ENCODE measurements at places on chromosomes 4 and X. TPM values are rescaled to one million over a fixed set of nuclear protein-coding genes. Genes with fewer than 3 reads are reported as not detected.

Gene PITX2
- total RNA-seq, result not detected

GRCh38 chr4:55444827-55445226 lies 49.1 kb downstream of the TMEM165 start:
- H3K36me3 ChIP-seq, result peaks cover 23% of the 10 kb centered on the region
- no peak overlapping the region for H3K27ac ChIP-seq
- H3K4me3 ChIP-seq, result no peak overlapping the region
- no peaks in the 10 kb centered on the region for H3K27me3 ChIP-seq
- peaks cover 7% of the 10 kb centered on the region for H3K4me1 ChIP-seq
- no peak for DNase-seq

DNA sequence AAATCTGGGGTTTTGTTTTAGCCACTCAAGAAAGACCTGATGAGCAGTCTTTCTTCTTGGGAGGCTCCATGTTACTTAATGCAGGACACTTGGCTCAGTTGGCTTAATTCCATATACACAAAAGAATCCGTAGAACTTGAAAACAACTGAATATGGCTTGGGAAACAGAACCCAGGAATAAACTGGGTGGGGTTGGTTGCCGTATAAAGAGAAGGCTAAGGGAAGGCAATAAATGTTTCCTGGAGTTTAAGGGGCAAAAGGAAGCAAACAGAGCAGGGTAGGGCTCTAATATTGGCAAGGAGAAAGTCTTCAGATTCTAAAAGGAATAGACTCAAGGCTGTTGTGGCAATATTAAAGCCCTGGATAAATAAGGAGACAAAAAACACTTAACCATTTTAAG lies 8.4 kb downstream of the TNMD start:
- H3K4me3 ChIP-seq, result no peak overlapping the region
- no peaks in the 10 kb centered on the region for H3K4me1 ChIP-seq
- H3K27ac ChIP-seq, result no peak overlapping the region
- DNase-seq, result no peak
- peaks cover under 1% of the 10 kb centered on the region for H3K27me3 ChIP-seq

Gene NHSL2
- total RNA-seq, result 0.97 TPM

Gene ATP11C
- total RNA-seq, result 11.5 TPM

Gene GAGE13
- not detected for total RNA-seq

DNA sequence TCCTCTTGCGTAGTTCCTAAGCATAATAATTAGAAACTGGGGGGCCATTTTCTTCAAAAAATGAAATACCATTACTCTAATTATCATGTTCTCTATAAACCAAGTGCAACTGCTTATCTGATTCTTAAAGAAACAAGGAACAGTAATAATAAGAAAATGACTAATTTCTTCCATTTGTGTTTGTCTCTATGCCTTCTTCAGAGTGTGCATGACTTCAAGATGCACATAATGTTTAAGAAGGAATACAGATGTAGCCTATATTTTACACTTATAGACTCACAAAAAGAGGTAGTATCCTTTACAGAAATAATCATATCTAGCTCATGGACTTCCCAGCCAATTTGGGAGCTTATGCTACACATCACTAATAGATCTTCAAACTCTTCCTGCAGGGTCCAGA lies 131.7 kb downstream of the CHRNA9 start:
- peaks cover 2% of the 10 kb centered on the region for H3K27me3 ChIP-seq
- no peak overlapping the region for H3K27ac ChIP-seq
- peaks cover 16% of the 10 kb centered on the region for H3K4me1 ChIP-seq
- no peak overlapping the region for H3K4me3 ChIP-seq
- DNase-seq, result no peak

DNA sequence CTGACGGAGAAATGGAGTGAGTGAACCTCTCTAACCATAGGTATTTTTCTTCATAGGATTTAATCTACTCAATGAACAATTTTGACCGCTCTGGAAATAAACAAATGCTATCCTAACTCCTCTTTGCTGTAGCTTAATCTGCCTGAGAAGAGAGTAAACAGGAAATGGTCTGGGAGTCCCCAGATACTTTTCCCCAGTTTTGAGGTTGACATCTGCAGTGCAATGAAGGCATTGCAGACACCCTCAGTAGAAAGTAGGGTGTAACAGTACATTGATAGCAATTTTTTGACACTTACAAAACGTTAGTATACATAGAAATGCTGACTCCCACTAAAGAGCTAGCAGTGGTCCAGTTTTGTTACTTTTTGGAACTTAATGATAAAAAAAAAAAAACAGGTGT lies 495.9 kb upstream of the FAM241A start:
- H3K27me3 ChIP-seq, result no peaks in the 10 kb centered on the region
- no peak overlapping the region for H3K27ac ChIP-seq
- no peak for DNase-seq
- no peaks in the 10 kb centered on the region for H3K36me3 ChIP-seq
- H3K4me1 ChIP-seq, result no peaks in the 10 kb centered on the region

DNA sequence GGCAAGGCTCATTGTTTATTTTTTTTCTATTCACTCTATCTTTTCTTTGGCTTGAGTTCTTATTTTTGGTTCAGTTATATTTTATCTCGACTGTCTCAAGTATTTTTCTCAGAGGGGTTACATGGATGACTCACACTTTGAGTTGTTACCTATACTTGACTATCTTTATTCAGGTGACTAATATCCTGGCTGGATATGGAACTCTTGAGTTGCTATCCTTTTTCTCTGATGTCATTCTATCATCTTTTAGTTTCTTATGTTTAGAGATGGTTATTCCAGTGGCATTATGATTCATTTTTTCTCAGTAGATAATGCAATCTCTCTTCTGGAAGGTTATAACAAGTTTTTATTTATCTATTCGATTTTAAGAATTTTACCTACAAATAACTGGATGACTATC lies 117.9 kb downstream of the COX18 start:
- peaks cover 8% of the 10 kb centered on the region for H3K27me3 ChIP-seq
- peaks cover 2% of the 10 kb centered on the region for H3K4me1 ChIP-seq
- no peak for DNase-seq
- H3K36me3 ChIP-seq, result no peaks in the 10 kb centered on the region
- no peak overlapping the region for H3K4me3 ChIP-seq
- no peak overlapping the region for H3K27ac ChIP-seq

Gene ARMCX2
- total RNA-seq, result 9.7 TPM

GRCh38 chrX:6968231-6968630 lies 179.3 kb upstream of the STS start:
- H3K27ac ChIP-seq, result no peak overlapping the region
- no peak for DNase-seq
- no peaks in the 10 kb centered on the region for H3K27me3 ChIP-seq
- H3K36me3 ChIP-seq, result no peaks in the 10 kb centered on the region
- H3K4me3 ChIP-seq, result no peak overlapping the region
- H3K4me1 ChIP-seq, result no peaks in the 10 kb centered on the region

GRCh38 chr4:181289198-181289597 lies 954.0 kb upstream of the TENM3 start:
- no peaks in the 10 kb centered on the region for H3K27me3 ChIP-seq
- no peaks in the 10 kb centered on the region for H3K4me1 ChIP-seq
- H3K36me3 ChIP-seq, result no peaks in the 10 kb centered on the region

Gene CDS1
- 0.24 TPM for total RNA-seq

- no peaks in the 10 kb centered on the region for H3K27me3 ChIP-seq
- DNase-seq, result no peak
- H3K4me1 ChIP-seq, result peaks cover 15% of the 10 kb centered on the region
- no peak overlapping the region for H3K4me3 ChIP-seq
- peak overlapping the region; percentile 62 for H3K27ac ChIP-seq
- peaks cover 12% of the 10 kb centered on the region for H3K36me3 ChIP-seq
Measured at GRCh38 chrX:23993012-23993633, 33.9 kb downstream of the KLHL15 start.

Measured in activated CD4-positive, alpha-beta memory T cell treated with anti-CD3 and anti-CD28 coated beads for 36 hours (primary cell).